Naive B cell (primary cell): ENCODE measurements at places on chromosomes 6 and 20. TPM values are rescaled to one million over a fixed set of nuclear protein-coding genes. Genes with fewer than 3 reads are reported as not detected.

DNA sequence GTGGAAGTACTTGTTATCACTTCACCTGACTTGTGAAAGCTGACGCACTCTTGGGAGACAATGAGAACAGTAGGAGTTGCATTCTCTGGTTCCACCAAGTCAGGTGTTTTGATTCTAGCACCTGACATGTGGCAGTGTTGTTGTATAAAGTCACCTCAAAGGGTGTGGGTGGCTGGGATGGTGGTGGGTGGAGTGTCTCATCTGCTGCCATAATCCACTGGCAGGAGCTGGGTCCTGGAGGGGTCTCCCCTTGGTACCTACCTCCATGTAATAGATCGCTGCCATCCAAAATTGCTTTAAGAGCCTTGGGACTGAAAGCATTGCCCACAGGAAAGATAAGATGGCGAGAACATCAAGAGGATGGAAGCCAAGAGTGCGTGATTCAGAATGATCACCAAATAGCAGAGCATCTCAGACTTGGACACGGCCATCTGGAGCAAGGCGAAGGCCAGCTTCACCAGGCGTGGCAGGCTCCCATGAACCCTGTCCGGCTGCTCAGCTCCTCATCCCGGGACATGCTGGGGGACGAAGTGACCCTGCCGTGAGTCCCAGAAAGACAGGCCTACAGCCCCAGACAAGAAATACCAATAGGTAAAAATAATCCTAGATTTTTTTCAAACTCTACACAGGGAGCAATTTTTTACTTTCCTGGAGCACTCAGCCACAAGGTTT lies 56.6 kb downstream of the NPEPL1 start:
- H3K4me3 ChIP-seq: no peak overlapping the region
- DNase-seq: no peak
- peaks cover 8% of the 10 kb centered on the region for H3K36me3 ChIP-seq
- H3K27ac ChIP-seq: no peak overlapping the region
- H3K4me1 ChIP-seq: no peaks in the 10 kb centered on the region

GRCh38 chr6:142784344-142784743 lies 160.6 kb downstream of the HIVEP2 start:
- H3K36me3 ChIP-seq: no peaks in the 10 kb centered on the region
- peak overlapping the region; percentile 63 for H3K4me3 ChIP-seq
- peak; percentile 62 for DNase-seq

DNA sequence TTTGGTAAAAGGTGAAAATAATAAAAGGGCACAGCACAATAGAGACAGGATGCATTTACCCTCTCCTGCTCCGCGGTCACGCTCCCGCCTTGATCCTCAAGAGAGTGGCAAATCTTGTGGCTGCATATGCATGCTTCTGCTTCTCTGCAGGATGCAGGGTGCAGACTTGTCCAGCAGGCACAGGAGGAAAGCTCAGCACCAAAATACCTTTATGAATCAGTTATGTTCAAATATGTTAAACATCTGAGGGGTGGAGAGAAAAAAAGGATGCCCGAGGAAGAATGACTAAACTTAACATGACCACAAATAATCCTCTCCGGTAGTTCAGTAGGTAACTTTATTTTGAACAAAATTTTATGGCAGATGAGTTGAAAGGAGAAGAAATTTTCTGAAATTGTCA lies 366.1 kb upstream of the SOX4 start:
- no peak overlapping the region for H3K4me3 ChIP-seq
- DNase-seq: no peak
- peaks cover 2% of the 10 kb centered on the region for H3K4me1 ChIP-seq
- H3K36me3 ChIP-seq: peaks cover 45% of the 10 kb centered on the region
- H3K27ac ChIP-seq: peak overlapping the region; percentile 13

DNA sequence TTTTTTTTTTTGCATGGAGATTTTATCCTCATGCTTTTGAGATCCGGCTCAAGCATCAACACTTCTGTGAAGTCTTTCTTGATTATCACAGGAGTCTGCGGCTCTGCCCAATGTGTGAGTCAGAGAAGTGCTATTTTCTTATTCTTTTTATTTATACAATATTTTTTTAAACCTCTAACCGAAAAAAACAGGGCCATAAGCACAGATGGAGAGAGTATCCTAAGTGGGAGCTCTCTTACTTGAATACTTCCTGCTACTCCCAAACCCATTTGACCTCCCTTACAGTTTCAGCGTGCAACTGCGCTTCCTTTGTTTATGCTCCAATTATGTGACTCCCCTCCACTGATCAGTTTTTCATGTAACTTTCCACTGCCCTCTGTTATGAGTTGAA lies 8.7 kb upstream of the ATXN1 start:
- H3K36me3 ChIP-seq: no peaks in the 10 kb centered on the region
- no peak for DNase-seq
- peaks cover 30% of the 10 kb centered on the region for H3K27me3 ChIP-seq
- peaks cover 9% of the 10 kb centered on the region for H3K4me1 ChIP-seq

DNA sequence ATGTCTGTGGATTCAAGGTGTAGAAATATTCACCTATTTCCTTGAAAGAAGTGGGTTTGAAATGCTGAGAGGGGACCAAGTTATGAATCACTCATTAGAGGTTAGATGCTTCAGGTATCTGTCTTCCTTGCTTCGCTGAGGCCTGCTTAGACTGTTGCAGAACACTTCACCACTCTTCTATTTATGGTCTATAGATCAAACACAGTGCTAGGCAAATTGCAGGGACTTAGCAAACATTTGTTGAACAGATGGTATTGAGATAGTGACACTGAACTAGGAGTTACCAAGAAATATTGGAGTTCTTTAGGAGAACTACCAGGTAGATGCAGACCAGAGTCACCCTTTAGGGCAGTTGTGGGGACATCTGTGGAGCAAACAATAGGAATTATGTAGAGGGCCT lies 123.8 kb downstream of the RFPL4B start:
- H3K27ac ChIP-seq: no peak overlapping the region
- peaks cover 4% of the 10 kb centered on the region for H3K4me1 ChIP-seq
- no peaks in the 10 kb centered on the region for H3K27me3 ChIP-seq
- H3K4me3 ChIP-seq: no peak overlapping the region

DNA sequence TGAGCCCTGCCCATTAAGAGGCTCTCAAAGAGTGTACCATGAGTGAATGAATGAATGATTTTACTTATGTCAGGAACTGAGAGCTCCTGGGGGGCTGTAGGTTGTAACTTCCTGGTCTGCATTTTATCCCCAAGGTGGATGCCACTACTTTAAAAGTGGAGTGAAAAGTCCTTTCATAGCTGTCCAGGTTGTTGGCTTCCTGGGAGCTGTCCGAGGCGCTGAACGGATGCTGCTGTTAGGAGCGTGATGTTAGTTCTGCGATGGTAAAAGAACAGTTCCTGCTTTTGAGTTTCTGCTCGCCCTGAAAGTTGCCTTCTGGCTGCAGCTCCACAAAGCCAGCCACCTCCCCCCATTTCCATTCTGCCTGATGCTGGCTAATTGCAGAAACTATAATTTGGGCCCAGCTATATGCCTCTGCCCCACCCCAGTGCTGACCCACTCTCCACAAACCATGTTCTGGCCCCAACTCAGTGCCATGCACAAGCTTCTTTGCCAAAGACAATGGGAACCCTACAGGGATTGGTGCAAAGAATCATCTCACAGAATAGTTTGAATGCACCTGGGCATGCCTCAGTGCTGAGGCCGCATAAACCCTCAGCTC lies 330.9 kb upstream of the CDH4 start:
- no peaks in the 10 kb centered on the region for H3K27me3 ChIP-seq
- no peaks in the 10 kb centered on the region for H3K36me3 ChIP-seq
- H3K4me1 ChIP-seq: no peaks in the 10 kb centered on the region
- H3K27ac ChIP-seq: no peak overlapping the region

GRCh38 chr20:1062334-1063010 lies 55.9 kb upstream of the PSMF1 start:
- H3K4me1 ChIP-seq: no peaks in the 10 kb centered on the region
- H3K4me3 ChIP-seq: no peak overlapping the region
- H3K27ac ChIP-seq: no peak overlapping the region
- no peak for DNase-seq
- peaks cover 3% of the 10 kb centered on the region for H3K36me3 ChIP-seq

- H3K36me3 ChIP-seq: no peaks in the 10 kb centered on the region
- H3K4me1 ChIP-seq: no peaks in the 10 kb centered on the region
- no peak for DNase-seq
- H3K27me3 ChIP-seq: peaks cover 41% of the 10 kb centered on the region
- H3K27ac ChIP-seq: no peak overlapping the region
- no peak overlapping the region for H3K4me3 ChIP-seq
Observed at GRCh38 chr6:98782772-98783171, 51.6 kb upstream of the POU3F2 start.

DNA sequence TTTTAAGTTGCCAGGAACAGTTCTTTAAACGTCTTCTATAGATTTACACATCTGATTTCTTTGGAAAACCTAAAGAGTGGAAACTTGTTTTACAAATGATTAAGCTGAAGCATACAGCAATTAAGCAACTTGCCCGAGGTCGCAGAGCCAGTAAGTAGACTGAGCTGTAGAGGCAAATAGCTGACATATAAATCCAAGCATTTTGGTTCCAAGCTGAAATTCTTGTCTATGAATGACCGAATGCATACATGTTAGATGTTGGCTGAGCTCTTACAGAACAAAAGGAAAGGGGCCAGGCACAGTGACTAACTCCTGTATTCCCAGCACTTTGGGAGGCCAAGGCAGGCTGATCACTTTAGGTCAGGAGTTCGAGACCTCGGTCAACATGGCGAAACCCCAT lies 101.8 kb upstream of the SGK1 start:
- H3K27me3 ChIP-seq: peaks cover 4% of the 10 kb centered on the region
- peaks cover 9% of the 10 kb centered on the region for H3K4me1 ChIP-seq
- DNase-seq: no peak
- H3K4me3 ChIP-seq: no peak overlapping the region
- peaks cover 4% of the 10 kb centered on the region for H3K36me3 ChIP-seq
- no peak overlapping the region for H3K27ac ChIP-seq

- no peak for DNase-seq
- H3K4me1 ChIP-seq: no peaks in the 10 kb centered on the region
- H3K27ac ChIP-seq: no peak overlapping the region
- no peak overlapping the region for H3K4me3 ChIP-seq
- H3K36me3 ChIP-seq: no peaks in the 10 kb centered on the region
Observed at GRCh38 chr6:168192195-168192900, 113.3 kb upstream of the FRMD1 start.

GRCh38 chr6:31345026-31345730 lies 11.8 kb downstream of the HLA-B start:
- DNase-seq: no peak
- peaks cover 9% of the 10 kb centered on the region for H3K36me3 ChIP-seq
- peaks cover 11% of the 10 kb centered on the region for H3K4me1 ChIP-seq
- no peak overlapping the region for H3K4me3 ChIP-seq
- no peak overlapping the region for H3K27ac ChIP-seq

DNA sequence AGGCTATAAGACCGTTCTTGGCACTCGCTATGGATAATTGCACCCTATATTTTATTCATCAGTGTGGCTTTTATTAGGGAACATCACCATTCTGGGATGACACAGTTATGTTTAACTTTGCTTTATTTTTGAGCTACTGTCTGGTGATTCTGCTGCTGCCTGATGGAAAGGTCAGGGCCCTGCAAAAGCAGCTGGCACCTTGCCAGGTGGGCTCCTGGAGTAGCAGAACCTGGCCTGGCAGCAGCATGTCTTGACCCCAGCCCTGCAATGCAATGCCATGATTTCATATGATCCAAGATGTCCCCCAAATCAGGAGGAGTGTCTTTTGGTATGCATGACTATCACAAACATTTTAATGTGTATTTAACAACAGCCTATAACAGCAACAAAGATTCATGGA lies 228.4 kb upstream of the RSPO3 start:
- H3K27ac ChIP-seq: no peak overlapping the region
- no peak overlapping the region for H3K4me3 ChIP-seq
- H3K4me1 ChIP-seq: no peaks in the 10 kb centered on the region
- no peaks in the 10 kb centered on the region for H3K36me3 ChIP-seq

GRCh38 chr20:47655635-47656034 lies 129.6 kb downstream of the SULF2 start:
- no peaks in the 10 kb centered on the region for H3K36me3 ChIP-seq
- H3K4me3 ChIP-seq: no peak overlapping the region
- no peaks in the 10 kb centered on the region for H3K27me3 ChIP-seq
- H3K4me1 ChIP-seq: peaks cover 3% of the 10 kb centered on the region

DNA sequence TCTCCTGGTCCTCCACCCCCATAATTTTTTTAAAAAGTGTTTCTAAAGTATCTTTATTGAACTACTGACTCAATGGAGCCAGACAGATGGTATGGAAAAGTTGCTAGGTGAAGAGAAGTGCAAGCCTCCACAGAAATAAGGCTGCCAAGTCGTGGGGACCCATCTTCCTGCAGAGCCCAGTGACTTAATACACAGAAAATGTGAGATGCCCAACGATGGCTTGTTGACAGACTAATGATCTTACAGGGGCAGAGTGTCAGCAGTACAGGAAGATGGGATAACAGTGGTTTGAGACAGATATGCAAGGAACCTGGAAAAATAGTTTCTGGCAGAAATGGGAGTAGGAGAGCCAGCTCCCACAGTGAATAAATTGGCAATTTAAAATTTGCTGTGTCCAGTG lies 43.3 kb downstream of the FYN start:
- H3K36me3 ChIP-seq: no peaks in the 10 kb centered on the region
- H3K27me3 ChIP-seq: no peaks in the 10 kb centered on the region
- H3K27ac ChIP-seq: no peak overlapping the region
- DNase-seq: no peak
- peaks cover 19% of the 10 kb centered on the region for H3K4me1 ChIP-seq
- H3K4me3 ChIP-seq: no peak overlapping the region

GRCh38 chr6:43971776-43972126 lies 155.5 kb downstream of the MRPL14 start:
- H3K4me3 ChIP-seq: no peak overlapping the region
- no peak overlapping the region for H3K27ac ChIP-seq
- H3K4me1 ChIP-seq: no peaks in the 10 kb centered on the region

DNA sequence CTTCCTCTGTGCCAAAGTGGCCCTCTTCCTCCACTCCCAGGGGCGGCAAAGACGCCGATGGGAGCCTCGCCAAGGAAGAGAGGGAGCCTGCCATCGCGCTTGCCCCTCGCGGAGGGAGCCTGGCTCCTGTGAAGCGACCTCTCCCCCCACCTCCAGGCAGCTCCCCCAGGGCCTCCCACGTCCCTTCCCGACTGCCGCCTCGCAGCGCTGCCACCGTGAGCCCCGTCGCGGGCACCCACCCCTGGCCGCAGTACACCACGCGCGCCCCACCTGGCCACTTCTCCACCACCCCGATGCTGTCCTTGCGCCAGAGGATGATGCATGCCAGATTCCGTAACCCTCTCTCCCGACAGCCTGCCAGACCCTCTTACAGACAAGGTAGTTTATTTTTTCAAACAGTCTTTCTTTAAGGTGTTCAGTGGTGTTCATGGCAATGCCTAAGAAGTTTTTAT lies 64.9 kb downstream of the FNDC1 start:
- H3K27me3 ChIP-seq: peaks cover 55% of the 10 kb centered on the region
- H3K36me3 ChIP-seq: no peaks in the 10 kb centered on the region

The ARFGEF3 gene
- polyA plus RNA-seq: not detected

The IL20RA gene
- not detected for polyA plus RNA-seq

The BPIFB4 gene
- polyA plus RNA-seq: not detected

The TFAP2D gene
- not detected for polyA plus RNA-seq
